ENCODE measurements at places on chromosomes 11 and 22.
A peak's percentile ranks its signal among the peaks of the same experiment; 100 is the strongest.

- no peak for DNase-seq
Measured at GRCh38 chr11:39236916-39237315, 2222.5 kb downstream of the LRRC4C start.

- no peak for DNase-seq
Measured at GRCh38 chr22:37792494-37792893, 15.2 kb upstream of the GCAT start.

GRCh38 chr11:91810871-91811270 is 413.7 kb upstream of the FAT3 start:
- no peak for DNase-seq

- no peak for DNase-seq
Measured at GRCh38 chr11:35003186-35003585, 86.8 kb downstream of the PDHX start.

DNA sequence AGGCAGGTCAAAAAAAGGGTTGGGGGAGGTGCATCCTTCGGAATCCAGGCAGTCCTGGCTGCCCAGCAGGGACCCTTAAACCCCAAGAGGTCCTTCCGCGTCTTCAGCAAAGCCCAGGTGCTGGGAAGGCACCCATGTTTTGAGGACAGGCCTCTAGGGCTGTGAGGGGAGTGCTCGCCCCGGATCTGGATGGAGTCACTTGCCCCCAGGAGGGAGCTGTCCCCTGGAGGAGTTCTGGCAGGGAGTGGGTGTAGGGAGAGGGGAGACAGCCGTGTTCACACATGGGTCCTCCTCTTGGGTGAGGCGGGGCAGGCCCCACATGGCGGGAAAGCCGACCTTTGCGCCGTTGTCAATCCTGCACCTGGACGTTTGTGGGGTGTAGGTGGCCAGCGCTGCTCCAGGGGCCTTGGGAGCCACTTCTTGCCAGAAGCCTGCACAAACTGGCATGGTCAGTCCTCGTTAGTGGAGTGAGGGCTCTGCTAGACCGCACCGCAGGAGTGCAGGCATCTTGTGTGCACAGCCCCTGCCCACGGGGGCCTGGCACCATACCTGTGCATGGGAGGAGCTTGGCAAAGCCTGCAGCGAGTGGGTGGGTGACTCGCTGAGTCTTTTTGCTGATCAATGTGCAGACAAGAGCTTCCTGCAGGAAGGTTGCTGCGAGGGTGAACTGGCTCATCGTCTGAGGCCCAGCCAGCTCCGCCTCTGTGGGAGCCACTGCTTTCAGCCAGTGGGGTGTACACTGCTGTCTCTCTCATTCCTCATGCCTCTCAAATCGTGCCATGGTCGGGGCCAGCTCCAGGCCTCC is 16.0 kb downstream of the PPIL2 start:
- no peak for DNase-seq

DNA sequence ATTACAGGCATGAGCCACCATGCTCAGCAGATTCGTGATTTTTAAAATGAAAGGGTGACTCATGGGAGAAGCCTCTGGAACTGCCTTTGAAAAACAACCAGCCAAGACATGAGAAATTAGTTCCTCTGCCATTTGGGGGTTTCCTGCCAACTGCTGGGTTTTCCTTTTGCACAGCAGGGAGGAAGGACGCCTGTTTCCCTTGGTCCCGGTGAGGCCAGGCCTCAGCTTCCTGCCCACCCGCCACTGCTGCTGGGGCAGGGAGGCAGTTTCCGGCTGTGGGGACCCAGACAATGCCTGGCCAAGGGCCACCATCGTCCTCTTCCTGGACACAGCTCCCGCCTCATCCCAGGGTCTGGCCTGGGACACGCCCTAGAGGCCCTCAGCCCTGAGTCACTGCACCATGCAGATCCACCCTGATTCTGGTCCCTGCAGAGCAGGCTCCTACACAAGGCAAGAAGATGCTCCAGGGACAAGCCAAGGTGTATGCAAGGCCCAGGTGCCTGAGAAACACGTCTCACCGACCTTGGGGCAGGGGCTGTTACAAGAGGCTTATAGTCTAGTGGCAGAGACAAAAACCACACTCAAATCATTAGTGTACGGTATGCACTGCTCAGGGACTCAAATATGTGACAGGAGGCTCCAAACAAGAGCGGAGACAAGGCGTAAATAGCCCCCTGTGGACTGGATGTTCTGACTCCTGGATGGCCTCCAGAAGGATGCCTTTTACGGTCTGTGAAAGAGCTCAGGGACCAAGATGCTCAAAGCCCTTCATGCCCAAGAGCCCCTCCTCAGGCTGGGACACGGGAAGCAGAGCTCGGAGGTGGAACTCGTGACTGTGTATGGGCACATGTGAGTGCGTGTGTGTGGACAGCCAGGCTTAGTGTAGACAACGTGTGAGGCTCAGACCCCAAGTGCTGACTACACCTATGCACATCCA is 10.0 kb downstream of the PPM1F start:
- peak; percentile 86 for DNase-seq

GRCh38 chr11:10409207-10409661 is 45.8 kb upstream of the AMPD3 start:
- peak; percentile 26 for DNase-seq

GRCh38 chr22:35539487-35539886 is 1.1 kb upstream of the RASD2 start:
- DNase-seq, result no peak

DNA sequence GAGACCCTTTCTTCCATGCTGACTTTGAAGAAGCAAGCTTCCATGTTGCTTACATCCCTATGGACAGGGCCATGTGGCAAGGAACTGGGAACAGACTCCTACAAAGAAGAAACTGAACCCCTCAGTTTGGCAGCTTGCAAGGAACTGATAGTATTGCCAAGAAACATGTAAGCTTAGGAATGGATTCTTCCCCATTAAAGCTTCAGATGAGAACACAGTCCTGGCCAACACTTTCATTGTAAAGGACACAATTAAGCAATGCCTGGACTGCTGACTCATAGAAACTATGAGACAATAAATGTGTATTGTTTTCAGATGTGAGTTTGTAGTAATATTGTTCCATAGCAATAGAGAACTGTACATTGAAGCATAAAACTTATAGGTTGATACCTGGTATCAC is 82.4 kb downstream of the AASDHPPT start:
- DNase-seq, result peak; percentile 68

GRCh38 chr22:30246814-30247376 is 336 bp upstream of the LIF start:
- DNase-seq, result no peak

- peak; percentile 81 for DNase-seq
Measured at GRCh38 chr11:111429066-111429506, 50.0 kb upstream of the POU2AF1 start.

GRCh38 chr11:43756575-43756974 is 76.0 kb downstream of the HSD17B12 start:
- DNase-seq, result peak; percentile 47

DNA sequence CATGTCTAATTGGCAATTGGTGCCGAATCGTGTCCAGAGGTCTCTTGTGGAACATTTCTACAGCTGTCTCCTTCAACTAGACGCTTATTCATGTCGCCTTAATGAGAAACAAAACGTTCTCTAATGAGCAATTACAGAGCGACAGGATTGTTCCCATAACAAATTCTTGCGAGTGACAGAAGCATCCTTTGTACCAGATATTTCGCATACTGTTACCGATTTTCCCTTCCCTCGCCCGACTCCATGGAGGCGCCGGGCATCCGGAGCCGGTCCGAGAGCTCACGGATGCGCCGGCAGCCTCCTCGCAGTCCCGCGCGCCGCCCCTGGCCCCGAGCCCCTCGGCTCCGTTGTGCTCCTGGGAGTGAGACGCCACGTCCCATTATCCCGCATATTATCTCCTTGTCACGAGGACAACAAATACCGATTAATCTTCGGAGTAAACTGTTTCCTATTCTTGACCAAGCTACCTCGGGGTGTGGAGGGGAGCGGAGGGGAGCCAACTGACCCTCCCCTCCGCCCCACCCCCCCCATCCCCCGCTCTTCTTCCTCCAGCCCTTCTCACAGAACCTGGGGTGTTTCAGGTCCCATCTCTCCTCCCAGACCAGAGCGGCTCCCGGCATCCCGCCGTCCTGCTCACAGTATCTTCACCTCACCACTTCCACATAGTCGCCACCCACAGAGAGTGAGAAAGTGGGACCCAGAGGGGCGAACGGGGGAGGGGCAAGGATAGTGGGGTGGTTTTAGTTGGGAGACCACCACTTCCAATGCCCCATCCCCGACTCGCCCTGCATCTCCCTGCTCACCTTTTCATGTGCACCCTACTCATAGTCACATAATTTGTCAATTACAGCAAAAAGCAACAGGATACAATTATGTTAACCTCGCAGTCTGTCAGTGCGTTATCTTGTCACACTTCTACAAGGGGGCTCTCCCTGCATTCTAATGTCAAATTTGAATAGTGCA is 11.4 kb downstream of the PAX6 start:
- DNase-seq, result no peak

GRCh38 chr11:80838153-80838552 is 1397.3 kb upstream of the TENM4 start:
- no peak for DNase-seq

DNA sequence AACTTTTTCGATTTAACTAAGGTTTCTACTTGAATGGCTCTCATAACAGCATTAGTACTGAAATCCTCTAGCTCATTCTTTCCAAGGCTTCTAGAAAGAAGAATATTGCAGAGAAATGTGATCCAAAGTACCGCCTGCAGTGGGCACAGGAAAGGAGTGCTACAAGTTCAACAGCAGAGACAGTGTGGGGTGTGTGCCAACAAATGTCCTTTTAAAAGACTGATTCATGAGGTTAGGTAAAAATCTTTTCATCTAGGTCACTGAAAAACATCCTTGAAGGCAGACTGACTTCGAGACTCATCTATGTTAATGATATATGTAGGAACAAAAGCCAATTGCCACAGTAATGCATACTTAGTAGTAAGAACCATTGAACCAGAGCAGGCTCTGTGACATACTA is 349.1 kb upstream of the PITPNB start:
- no peak for DNase-seq

DNA sequence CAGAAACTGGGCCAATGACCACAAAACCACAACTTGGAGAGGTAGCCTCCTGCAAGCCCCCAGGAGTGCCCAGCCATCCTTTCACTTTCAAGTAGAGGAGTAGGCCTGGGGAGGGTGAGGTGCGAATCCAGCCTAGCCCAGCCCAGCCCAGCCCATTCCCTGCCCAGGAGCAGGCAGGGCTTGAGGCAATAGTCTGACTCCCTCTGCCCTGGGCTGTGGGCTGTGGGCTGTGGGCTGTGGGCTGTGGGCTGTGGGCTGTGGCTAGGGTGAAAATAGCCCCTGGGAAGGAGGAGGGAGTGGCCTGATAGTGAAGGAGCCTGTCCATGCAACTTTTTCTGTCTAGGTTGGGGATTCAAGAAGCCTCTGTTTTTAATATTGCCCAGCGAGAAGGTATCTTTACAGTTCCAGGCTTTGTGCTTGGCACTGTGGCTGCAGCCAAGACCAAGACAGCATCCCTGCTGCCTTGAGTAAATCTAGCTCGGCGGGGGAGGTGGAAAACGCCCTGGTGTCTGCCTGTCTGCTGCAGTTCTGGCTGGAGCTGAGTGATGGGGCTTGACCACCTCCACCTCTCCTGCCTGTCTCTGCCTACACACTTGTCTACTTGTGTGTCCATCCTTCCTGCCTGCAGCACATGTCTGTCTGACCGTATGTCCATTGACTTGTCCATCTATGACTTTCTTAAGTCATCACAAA is 40.7 kb downstream of the LMO1 start:
- DNase-seq, result no peak

Measured in cardiac fibroblast (primary cell).